Panc1 (cell line): ENCODE measurements at places on chromosomes 7 and 10.
A peak's percentile ranks its signal among the peaks of the same experiment; 100 is the strongest.

- DNase-seq = no peak
Measured at GRCh38 chr7:50591098-50591479, 25.9 kb upstream of the DDC start.

DNA sequence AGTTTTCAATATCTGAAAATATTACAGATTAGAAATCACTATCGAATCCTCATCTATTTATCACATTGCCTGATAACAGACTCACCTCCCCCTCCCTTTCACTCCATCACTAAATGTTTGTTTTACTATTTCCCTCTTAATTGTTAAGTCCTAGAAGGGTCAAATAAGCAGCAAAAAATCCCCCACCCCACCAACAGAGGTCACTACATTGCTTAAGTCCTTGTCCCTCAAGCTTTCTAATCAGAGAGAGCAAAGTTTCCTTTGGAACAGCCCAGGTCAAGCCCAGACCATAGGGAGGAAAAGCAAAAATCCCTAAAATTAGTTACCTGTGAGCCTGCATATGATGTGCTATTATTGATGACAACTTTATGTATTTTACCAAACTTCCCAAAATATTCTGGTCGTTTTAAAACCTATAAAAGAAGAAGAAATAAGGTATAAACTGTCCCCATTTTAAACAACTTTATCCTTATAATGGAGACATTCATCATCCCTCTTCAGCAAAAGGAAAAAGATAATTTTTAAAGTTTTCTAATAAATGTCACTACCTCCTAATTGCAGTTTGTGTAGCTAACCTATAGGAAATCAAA lies 95.0 kb downstream of the CNOT4 start:
- DNase-seq = peak; percentile 45

DNA sequence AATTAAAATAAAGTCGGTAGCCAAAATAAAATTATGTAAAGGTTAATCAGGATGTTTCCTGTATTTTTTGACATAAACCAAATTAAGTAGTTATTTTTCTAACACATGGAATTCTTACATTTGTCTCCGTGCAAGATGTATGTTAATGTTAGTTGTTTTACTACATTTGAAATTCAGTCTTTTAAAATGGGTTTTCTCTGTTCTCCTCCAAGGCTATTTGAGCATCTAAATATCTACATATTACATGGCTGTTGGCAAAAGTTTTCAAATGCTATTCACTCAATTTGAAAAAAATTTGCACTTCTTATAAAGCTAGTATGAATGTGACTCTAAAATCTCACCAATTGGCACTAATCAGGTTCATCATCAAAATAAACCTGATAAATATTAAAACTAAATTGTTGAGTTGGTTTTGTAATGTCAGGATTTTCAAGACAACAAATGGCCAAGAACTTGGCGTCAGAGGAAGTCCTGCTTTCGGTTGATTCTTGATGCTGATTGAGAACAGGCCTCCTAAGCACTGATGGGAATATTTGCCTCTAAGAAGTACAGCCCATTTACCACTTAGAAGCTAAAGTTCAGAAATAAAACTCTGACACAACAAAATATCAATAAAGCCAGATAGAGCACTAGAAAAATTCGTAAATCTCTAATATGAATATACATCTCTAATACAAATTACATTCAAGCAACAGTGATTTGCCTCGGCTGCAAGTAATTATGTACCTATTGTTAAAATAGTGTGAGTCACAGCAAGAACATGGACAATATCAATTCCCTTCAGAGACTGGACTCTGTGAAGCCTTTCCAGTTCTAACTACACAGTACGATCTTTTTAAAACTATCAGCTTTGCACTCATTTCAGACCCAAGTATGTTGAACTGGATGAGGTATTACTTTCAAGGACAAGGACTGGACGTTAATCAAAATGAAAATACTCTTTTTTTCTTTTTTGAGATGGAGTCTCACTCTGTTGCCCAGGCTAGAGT lies 733.1 kb upstream of the C7orf33 start:
- DNase-seq = no peak

DNA sequence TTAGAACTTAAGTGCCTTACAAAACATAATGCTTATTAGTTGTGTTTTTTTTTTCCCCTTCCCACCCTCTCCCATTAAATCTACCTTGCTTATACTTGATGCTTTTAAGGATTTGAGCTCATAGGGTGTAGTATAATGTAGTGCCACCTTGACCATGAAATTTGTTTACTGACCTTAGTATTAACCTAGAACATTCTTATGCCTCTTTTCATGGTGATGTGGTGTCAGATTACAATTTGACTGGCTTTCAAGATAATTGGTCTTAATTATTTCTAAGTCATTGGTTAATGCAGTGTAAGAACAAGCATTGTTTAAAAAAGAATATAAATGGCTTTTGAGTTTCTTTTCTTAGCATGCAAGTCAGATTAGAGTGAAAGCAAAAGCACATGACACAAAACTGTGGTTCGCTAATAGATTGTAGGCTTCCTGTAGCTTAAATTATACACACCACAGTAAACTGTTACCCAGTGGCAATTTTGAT lies 61.8 kb downstream of the ADD3 start:
- DNase-seq = no peak

DNA sequence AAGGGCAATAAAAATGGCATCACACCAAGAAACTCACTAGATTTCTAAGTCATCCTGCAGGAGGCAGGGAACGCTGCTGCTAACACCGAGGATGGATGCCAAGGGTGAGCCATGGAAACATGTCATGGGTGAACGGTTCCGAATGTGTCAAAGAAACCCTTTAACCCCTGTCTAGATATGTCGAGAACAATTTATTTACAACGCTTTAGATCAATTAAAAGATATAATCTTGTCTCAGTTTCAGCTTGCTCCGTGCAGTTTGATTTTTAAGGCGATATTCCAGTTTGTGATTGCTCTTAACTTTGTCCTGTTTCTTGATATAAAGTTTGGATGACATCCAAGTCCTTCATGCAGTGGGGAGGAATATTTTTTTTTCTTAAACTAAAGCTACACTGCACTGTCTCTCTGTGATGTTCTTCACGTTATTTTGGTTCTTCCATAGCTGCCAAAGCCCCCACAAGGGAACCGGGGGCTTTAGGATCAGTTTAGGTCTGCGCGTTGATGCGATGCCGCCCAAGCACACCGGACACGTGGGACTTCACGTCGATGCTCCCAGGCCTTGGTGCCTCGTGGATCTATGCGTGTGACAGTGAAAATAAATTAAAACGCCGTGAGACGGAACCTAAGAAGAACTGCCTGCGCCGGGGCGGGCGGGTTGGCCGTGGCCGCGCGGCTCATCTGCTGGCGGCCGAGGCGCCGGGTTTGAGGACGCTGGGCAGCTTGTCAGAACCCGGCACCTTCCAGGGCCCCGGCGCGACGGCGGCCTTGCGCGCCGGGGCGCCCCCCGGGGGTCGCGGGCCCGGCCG lies 220.3 kb downstream of the PHTF2 start:
- DNase-seq = no peak

DNA sequence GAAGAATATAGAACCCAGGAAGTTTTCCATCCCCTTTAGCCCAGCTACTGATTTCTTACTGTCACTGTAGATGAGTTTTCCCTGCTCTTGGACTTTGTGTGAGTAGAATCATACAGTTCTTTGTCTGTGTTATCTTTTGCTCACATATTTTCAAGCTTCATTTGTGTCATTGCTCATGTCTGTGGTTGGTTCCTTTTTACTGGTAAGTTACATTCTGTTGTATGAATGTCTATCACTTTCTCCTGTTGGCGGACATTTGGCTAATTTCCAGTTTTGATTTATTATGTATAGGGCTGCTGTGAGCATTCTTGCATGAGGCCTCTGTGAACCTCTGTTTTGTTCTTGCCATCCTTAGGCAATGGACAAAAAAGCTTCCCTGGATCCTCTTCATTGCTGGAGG lies 5.3 kb downstream of the GLRX3 start:
- DNase-seq = no peak

- no peak for DNase-seq
Measured at GRCh38 chr7:26329520-26330255, 38.0 kb downstream of the SNX10 start.

DNA sequence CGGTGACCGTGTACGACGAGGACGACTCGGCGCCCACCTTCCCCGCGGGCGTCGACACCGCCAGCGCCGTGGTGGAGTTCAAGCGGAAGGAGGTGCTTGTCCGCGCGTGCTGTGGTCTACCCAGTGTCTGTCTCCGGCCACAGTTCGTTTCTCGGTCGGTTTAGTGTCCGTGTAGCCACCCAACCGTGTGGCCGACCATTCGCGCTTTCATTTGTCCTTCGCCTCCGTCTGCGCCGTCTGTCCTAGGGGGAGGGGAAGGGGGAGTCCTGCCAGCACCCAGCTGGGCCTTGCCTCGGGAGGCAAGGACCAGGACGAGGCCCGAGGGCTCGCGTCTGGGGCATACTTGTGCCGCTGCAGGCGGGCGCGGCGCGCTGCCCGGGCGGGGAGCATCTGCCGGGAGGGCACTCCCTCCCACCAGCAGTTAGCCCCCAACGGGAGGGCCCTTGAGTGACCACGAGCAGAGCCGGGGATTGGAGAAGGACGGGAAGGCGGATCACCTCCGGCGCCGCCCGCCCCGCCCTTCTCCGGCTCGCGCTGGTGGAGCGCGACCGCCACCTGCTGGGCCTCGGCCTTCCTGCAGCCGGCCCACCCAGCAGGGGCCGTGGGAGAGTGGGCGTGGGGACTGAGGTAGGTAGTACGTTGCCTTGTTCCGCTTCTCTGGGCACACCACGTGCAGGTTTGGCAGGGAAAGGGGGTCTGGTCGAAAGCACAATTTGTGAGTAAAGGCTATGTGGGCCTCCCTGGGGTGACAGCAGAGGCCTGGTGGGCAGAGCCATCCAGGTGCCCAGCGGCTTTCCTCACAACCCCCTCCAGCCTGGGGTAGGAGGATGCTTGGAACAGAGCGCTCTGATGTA lies 28.5 kb downstream of the RET start:
- DNase-seq = peak; percentile 45

DNA sequence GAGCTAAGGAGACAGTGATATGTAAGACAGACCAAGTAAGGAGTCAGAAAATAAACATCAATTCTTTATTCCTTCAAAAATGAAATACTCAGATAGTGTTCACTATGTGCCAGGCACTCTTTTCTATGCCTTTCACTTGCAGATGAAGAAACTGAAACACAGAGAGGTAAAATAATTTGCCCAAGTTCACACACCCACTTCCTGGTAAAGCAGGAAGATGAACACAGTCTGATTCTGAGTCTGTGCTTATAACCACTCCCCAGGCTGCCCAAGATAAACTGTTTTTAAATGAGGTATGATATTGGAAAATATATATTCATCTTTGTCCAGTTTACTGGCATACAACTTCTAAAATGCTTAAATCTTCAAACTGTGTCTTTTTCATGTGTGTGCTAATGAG lies 294.4 kb upstream of the NPVF start:
- DNase-seq = no peak

GRCh38 chr7:98474558-98474957 lies 73.7 kb upstream of the BAIAP2L1 start:
- DNase-seq = no peak

DNA sequence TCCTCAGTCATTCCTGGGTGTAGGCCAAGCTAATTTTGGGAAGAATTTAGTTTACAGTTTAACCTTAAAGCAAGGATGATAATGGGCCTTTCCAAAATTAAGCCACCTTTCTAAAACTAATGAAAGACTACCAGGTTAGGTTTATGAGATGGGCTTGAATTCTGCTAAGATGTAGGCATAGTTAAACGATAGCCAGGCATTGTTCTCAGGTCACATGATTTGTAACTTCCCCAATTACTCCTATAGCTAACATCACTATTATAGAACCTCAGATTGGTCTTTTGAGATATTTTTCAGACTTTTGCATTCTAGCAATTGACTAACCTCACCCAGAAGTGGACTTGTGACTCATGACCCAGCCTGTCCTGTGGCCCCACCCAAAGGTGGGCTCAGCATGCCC lies 7.0 kb upstream of the NUB1 start:
- DNase-seq = no peak

- no peak for DNase-seq
Measured at GRCh38 chr7:40659231-40659630, 524.4 kb downstream of the SUGCT start.

GRCh38 chr7:129006636-129007414 lies 48.1 kb downstream of the TNPO3 start:
- DNase-seq = no peak

GRCh38 chr10:34524369-34525091 lies 290.6 kb downstream of the PARD3 start:
- no peak for DNase-seq

DNA sequence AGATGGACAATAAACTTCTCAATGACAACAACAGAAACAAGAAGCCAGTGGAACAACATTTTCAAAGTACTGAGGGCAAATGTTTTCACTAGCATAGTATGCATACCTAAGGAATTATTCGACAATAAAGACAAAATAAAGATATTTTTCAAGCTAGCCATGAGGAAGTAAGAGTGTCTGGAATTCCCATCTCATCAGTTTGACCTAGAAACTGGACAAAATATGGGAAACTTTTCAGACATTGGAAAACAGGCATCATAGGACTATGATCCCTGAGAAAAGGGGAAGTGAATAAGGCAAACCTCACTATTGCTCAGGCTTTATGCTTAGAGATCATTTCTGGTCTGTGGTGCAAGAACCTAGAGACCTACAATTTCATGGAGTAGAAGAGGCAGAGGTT lies 86.3 kb downstream of the OAT start:
- DNase-seq = no peak

- no peak for DNase-seq
Measured at GRCh38 chr10:33106767-33107166, 148.7 kb upstream of the ITGB1 start.

- DNase-seq = no peak
Measured at GRCh38 chr7:36348256-36348655, 41.4 kb upstream of the ANLN start.

DNA sequence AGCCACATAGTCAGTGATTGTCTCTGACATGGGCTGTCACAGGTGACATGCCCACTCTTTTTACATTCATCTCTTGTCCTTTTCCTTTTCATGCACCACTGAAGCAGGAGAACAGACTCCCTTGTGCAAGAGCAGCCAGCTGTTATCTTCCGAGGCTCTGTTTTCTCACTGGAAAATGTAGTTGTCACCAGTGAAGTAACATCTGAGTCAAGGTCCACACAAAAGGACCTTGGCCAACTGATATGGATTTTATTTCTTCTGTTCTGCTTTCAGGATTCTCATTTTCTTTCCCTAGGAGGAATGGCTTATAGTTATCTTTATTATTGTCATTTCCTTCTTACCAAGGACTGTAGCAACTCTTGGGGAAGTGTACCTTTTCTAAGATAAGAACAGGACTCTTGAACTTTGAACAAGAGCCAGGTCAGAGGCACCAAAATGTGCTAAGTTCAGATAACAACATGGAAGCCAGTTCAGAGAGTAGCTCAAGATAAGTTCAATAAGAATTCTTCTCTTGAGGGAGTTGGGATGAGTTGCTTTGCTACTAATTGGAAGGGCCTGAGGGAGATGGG lies 22.7 kb downstream of the AVPI1 start:
- no peak for DNase-seq

- no peak for DNase-seq
Measured at GRCh38 chr10:78802866-78803265, 265.9 kb upstream of the ZMIZ1 start.
